ENCODE measurements at places on chromosomes 12 and 14.

DNA sequence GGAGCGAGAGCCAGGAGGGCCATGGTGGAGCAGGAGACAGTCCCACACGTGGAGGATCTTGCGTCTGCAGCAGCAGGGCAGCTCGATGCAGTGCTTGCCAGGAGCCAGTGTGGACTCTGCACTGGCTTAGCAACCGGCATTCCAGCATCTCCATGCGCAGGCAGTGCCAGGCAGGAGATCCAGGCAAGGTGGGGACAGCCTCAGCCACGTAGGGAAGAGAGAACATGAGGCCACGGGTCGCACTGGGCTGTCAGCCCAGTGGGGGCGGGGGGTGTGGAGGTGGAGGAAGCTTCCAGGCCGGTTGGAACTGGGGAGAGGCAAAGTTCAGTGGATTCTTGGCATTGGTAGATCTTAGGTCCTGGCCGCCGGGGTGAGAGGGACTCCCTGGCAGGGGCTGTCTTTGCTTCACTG is 121.0 kb upstream of the EVL start:
- peak; percentile 63 for DNase-seq

DNA sequence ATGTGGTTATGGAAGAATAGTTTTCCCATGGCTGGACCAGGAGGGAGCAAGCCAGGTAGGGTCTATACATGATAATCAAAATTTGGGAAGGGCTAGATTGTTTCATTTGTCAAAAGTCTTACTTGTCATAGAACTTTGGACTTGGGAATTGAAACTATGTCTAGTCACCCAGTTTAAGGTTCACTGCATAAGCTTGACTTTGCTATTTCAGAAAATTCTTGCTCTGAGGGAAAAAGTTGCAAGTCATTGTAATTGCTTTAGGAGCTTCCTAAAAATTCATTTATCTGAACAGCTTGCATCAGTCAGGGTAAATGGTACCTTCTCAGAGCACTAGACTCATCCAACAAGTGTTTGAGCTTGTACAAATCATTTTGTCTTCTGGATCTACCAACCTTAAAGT is 1194.7 kb downstream of the GALC start:
- no peak for DNase-seq

DNA sequence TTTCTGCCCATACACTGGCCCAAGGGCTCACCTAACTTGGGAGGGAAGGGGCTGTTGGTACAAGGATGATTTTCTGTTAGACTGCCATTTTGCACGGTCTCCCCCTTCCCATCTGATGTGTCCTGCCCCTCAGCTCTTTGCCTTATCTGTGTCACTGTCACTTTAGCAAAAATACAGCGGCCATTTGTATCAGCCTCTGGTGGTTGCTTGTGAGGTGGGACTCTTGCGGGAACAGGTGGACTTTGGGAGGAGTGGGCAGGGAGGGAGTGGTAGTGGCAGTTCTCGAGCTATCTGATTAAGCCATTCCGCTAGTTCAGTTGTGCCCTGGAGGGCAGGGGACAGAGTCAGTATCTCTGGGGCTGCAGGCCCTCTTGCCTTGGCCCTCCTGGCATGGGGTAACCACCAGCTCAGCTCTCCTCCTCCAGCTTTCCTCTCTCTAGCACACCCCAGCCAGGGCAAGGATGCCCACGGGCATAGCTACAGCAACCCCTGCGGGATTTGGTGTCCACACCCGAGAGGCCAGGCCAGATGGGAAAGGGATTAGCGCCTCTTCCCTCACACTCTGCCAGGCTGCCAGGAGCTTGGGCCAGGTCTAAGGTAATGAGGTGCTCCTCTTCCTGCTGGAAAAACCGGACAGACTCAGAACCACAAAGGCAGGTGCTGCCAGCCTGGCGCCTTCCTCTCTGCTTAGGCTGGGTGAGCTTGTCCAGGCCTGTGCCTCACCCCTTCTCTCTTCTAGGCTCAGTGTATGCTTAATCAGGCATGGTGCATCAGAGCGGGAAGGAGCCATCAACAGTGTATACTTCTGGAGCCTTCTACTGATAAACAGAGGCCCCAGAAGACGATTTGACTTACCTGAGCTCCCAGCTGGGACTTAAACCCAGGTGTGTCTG is 8.7 kb downstream of the SLC48A1 start:
- DNase-seq, result no peak

GRCh38 chr14:100641274-100641860 is 54.1 kb upstream of the BEGAIN start:
- no peak for DNase-seq

- no peak for DNase-seq
These were observed 29.9 kb downstream of the SRRM4 start for GRCh38 chr12:119011231-119011630.
